ENCODE measurements at places on chromosomes 7 and 10.

- no peak for DNase-seq
Measured at GRCh38 chr10:91607646-91608403, 25.0 kb downstream of the PPP1R3C start.

DNA sequence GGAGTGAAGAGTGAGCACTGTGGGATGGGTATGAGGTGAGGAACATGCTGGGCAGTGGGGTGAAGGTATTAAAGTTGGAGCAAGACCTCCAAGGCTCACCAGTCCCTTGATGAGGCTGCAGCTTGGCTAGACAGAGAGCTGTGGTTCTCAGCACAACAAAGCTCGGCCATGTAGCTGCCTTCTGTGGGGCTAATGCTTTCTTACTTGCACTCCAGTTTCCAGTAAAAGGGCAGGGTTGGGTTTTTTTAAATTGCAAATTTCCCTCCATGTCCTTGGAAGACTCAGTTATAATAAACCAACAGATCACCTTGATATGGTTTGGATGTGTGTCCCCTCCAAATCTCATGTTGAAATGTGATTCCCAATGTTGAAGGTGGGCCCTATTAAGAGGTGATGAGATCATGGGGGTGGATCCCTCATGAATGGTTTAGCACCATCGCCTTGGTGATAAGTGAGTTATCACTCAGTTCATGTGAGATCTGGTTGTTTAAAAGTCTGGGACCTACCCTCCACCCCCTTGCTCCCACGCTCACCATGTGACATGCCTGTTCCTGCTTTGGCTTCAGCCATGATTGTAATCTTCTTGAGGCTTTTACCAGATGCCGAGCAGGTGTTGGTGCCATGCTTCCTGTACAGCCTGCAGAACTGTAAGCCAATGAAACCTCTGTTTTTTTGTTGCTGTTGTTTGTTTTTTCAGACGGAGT lies 55.9 kb downstream of the ATXN7L1 start:
- DNase-seq, result no peak

DNA sequence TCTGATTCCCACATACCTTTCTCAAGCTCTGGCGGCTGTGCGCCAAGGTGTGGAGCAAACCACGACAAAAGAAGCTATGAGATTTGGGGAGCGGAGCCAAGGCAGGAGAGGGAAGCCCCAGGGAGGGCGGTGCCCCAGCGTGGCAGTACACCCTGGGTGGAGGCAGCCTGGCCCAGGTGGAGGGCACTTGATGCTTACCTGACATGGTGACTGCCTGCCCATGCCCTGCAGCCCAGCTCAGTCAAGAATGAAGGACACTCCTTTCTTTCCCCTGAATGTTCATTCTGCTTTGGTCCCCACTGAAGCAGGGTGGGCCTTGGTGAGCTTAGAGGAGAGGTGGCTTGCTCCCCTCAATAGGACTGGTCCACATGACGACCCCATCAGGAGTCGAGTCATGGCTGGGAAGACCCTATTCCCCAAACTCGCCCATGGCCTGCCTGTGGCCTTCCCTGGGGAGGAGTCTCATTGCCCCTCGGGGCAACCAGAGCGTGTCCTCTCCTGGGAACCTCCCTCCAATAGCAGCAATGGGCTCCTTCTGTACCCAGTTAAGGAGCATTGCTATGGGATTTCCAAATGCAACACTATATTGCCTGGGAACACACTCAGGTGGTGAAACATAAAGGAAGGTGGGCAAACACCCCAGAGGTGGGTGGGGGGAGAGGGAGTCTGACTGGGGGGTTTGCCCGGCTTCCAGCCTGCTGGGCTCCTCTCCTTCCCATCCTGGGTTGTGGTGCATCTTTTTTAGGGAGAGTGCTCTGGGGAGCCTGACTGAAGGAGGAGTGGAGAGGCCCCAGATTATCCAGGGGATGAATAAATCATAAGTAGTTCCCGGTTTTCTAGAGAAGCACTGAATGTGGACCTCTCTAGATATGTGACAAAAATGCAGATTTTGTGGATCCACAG lies 22.7 kb downstream of the RAMP3 start:
- no peak for DNase-seq

DNA sequence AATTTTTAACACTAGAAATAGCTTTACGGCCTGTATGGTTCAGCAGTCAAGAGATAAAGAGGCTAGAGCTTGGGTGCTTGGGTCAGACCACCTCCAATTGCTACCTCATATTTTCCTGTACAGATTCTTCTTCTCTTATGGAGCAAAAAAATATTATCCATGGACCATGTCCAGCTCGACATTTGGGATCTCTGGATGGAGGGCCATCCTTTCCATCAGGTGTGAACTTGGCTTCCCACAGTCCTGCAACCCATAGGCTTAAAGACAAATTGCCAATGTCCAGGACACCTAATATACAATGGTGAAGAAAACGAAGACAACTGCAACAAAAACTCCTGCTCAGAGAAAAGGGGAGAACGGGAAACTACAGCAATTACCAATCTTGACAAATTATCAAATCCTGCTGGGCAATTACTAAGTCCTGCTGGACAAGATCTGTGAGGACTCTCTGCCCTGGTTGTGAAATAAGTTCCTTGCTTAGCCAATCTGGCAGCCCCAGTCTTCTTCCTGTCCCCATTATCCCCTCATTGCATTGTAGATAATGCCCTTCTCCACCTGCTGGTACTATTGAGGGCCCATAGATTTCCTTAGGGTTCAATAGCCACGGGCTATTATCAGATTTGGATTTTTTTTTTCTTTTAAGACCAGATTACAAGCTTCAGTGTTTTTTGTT lies 42.0 kb upstream of the BRAF start:
- no peak for DNase-seq

DNA sequence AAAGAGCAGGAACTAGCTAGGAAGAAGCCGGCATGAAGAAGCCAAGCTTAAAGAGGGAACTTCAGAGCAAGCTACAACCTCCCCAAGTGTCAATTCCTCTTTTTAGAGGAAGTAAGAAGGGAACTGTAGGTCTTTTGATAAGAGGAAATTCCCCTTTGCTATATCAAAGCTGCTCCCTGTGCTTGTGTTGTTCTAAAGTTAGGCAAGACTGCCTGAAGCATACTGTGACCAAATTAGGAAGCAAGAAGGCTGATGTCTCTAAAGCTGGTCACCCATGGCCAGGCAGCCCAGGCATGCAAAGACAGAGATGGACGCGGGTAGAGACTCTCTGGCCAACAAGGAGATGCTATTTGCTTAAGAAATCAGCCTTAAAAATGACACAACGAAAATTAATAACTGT lies 87.9 kb downstream of the RNF216 start:
- DNase-seq, result peak; percentile 61

GRCh38 chr10:30749385-30749784 lies 119.8 kb upstream of the LYZL2 start:
- no peak for DNase-seq

DNA sequence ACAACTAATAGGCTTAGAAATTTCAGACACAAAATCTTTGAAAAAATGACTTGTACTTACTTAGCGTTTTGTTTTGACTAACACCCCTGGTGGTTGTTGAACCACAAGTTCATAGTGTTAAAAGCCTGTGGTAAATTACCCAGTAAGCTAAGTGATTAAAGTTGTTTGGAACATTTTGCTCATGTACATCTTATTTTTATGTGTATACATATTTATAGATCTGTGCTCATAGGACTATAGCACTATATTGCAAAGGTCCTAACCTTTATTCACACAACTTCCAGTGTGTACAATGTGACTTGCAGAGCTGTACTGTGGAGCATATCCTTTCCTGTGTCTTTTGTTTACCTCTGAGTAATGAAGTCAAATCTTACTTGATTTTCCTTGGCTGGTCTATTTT lies 79.6 kb downstream of the BMPR1A start:
- DNase-seq, result no peak
